MG63 (cell line): ENCODE measurements at places on chromosomes 6 and 20. TPM values are rescaled to one million over a fixed set of nuclear protein-coding genes. Genes with fewer than 3 reads are reported as not detected.

ACTL10 gene
- 2.4 and 3.5 TPM in 2 replicates for total RNA-seq

KCNK15 gene
- total RNA-seq, result not detected in 2 replicates

CTAGE9 gene
- not detected in 2 replicates for total RNA-seq

SNRPB2 gene
- 59.1 and 90.9 TPM in 2 replicates for total RNA-seq

ACSS1 gene
- 0.10 TPM in 1 of 2 replicates, not detected in the other for total RNA-seq
